ENCODE measurements at places on chromosomes 3 and 15.
A peak's percentile ranks its signal among the peaks of the same experiment; 100 is the strongest.

GRCh38 chr3:149004622-149005021 is 13.3 kb downstream of the GYG1 start:
- DNase-seq: no peak

- DNase-seq: no peak
Observed at GRCh38 chr3:99776516-99777209, 41.0 kb upstream of the CMSS1 start.

DNA sequence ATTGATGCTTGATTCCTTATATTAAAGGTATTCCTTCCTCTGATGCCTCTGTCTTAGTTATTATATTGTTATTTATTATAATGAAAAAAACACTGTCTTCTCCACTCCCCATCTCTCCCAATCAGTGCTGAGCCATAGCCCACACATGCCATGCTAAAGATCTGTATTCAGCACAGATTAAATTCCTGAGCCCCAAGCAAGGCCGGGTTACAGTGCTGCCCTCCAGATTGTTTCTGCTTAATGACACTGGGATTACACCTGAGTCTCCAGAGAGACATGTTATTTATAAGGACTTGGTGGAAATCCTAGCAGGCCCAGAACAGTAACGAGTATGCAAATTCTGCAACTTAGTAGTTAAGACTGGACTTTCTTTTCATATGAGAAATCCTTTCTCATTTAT is 305.9 kb upstream of the UMPS start:
- no peak for DNase-seq

GRCh38 chr3:158953131-158953530 is 151.3 kb downstream of the MFSD1 start:
- DNase-seq: no peak

- peak; percentile 83 for DNase-seq
Observed at GRCh38 chr15:65421360-65422215, 1.2 kb downstream of the IGDCC4 start.

GRCh38 chr3:176403531-176403930 is 793.8 kb downstream of the TBL1XR1 start:
- no peak for DNase-seq

DNA sequence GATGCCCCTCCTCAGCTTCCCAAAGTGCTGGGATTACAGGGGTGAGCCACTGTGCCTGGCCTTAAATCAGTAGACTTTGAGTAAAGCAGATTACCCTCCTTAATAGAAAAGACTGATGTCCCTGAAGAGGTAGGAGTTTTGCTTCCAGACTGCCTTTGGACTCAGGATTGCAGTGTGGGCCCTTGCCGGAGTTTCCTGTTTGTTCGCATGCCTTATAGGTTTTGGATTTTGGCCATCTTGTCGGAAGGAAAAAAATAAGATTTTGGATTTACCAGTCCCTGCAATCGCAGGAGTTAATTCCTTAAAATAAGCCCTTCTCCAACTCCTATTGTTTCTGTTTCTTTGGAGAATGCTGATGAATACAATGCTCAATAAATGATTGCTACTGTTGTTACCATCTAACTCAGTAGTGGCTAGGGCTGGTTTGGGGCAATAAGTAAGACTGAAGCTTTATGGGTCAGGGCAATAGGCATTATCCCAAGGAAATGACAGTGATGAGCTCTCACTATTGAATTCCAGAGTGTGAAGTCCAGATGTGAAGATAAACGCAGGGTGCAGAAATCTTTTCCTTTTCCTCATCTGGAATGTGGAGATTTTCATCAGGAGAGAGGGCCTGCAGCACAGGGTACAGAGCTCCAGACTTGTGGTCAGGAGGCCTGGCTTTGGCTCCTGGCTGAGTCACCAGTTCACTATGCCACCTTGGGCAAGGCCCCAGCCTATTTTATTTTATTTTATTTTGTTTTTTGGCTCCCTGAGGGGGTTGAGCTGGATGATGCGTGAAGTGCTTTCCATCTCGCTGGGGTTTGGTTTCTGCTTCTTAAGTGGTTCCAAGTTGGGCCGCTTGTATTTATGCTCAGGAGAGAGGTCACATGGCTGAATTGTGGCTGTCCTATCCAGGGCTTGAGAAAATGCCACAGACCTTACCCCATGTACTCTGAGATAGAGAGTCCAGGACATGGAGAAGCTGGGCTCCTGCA is 25.3 kb downstream of the FOXL2 start:
- no peak for DNase-seq

GRCh38 chr15:54540721-54541120 is 562.5 kb downstream of the UNC13C start:
- no peak for DNase-seq

DNA sequence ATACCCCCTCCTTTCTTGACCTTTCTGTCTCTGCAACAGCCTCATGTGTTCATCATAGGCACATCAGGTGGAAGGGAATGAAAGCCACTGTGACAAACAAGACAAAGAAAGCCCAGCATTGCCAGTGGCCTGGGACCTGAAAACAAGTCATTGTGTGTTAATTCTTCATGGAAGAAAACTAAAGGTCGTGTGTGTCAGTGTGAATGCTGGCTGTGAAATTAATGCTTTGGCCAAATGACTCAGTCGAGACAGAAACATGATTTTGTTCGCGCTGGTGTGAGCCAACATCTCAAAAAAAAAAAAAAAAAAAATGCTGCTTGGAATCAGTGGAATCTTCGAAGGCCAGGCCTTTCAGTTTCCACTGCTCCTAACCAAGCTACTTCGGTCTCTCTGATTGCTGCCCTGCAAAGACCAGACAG is 386.5 kb upstream of the PROK2 start:
- DNase-seq: no peak

- no peak for DNase-seq
Observed at GRCh38 chr3:110198717-110199587, 861.6 kb upstream of the DPPA4 start.

- peak; percentile 18 for DNase-seq
Observed at GRCh38 chr3:52436500-52437149, 8.3 kb downstream of the SEMA3G start.

- DNase-seq: no peak
Observed at GRCh38 chr3:161550491-161551195, 54.0 kb downstream of the OTOL1 start.

- no peak for DNase-seq
Observed at GRCh38 chr3:54426381-54426780, 304.0 kb downstream of the CACNA2D3 start.

GRCh38 chr3:31116651-31117050 is 222.2 kb upstream of the GADL1 start:
- DNase-seq: no peak

DNA sequence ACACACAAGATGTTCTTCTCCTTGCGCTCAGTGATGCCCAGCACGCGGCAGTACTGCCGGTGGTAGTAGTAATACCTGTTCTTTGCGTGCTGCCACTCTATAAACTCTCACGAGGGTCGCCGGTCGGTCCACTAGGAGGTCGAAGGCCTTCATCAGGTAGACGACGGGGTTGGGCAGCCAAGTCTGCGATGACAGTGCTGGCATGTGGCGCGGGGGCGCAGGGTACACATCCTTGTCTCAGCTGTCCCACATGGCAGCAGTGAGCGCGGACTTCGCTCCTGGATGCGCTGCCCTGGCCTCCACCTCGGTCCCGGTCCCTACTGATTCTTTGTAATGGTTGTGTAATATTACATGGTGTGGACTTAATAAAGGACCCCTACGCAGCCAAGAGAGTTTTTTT is 50.1 kb upstream of the CGNL1 start:
- no peak for DNase-seq
